HTR-8/SVneo (cell line): ENCODE measurements at places on chromosomes 16 and 17.

DNA sequence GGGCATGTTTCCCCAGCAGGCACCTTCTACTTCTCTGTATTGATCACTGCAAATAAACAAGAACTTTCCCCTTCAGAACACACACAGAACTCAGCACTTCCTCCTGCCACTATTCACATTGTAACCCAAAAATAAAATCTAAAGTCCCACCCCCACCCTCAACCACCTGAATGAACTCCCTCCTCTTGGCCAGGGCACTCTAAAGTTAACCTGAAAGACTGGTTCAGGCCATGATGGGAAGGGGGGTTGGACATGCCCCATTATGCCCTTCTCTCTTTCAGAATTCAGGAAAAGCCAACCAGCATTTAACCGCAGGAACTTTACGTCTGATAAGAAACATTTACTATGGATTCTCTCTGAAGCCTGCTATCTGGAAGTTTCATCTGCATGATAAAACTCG is 27.4 kb upstream of the CCL2 start:
- no peak for DNase-seq

- DNase-seq, result no peak
Measured at GRCh38 chr16:31143011-31143693, 6.7 kb downstream of the PRSS36 start.

GRCh38 chr16:680625-680945 is 375 bp downstream of the STUB1 start:
- DNase-seq, result no peak

GRCh38 chr17:40608061-40608581 is 39.5 kb downstream of the SMARCE1 start:
- no peak for DNase-seq
